Neural progenitor cell (in vitro differentiated cells): ENCODE measurements at places on chromosomes 16 and 17. TPM values are rescaled to one million over a fixed set of nuclear protein-coding genes. Genes with fewer than 3 reads are reported as not detected.

- DNase-seq = no peak
Observed at GRCh38 chr16:58906981-58907715, 173.0 kb upstream of the GOT2 start.

GRCh38 chr17:2084036-2084765 lies 29.3 kb downstream of the HIC1 start:
- DNase-seq = no peak

AGRP gene
- total RNA-seq = not detected in 2 replicates

DNA sequence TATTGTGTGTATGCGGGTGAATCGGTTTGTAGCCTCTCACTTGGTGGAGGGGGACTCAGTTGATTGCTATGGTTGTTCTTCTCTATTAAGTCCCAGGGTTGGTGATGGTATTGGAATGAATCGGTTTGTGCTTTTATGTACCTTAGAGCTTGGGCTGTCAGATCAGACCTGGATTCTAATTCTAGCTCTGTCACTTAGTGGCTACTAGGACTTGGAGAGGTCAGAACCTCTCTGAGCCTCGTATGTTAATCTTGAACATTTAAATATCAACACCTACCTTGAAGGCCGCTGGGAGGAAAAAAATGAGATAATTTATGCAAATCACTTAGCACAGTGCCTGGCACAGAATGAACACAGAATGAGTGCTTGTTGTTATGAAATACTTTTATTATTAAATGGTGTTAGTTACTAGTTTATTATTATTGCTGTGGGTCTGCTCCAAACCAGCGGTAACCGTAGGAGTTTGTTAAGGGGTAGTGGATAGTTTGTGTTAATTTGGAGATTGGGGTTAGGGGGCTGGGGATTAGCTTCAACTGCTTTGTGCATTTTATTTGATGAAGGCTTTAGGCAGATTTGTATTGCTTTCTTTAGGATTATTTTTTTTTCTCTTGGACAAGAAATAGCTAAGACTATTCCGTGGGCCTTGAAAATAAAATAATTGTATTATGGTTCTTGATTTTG lies 3.5 kb downstream of the KDM6B start:
- DNase-seq = peak; percentile 53

DNA sequence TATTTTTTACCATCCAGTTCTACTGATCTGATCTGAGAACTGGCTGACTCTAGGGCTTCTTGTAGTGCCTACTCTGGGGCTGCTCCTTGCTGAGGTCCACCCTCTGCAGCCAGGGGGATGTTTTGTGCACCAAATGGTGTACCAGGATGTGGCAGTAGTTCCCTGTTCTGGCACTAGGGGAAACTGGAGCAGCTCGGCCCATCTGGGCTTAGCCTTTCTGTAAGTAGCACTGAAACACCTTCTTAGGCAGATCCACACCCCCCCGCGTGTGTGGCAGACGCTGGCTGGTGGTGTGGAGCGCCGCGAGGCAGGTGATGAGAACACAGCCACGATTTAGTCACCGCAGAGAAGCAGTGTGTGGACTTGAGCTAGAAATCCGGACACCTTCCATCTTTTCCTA lies 17.0 kb downstream of the DUSP14 start:
- DNase-seq = peak; percentile 77

PYY gene
- 0.40 TPM in 1 of 2 replicates, not detected in the other for total RNA-seq

DNA sequence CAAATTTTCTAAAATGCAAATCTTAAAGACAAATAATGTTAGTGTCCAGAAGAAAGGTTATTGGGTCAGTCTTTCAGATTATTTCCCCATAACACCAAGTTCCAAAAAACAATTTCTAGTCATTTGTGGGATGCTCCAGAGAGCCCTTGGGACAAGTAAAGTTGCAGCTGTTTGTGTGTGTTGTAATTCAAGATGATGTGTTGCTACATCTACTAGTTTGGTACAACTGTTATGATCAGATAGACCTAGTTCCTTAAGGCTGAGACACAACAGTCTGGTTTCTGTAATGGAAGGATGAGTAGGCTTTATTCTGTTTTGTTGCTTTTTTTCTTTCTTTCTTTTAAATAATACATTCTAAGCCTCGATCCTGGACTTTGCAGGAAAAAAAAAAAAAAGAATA lies 41.9 kb downstream of the PIGL start:
- DNase-seq = no peak

P2RX1 gene
- total RNA-seq = not detected in 2 replicates

- DNase-seq = no peak
Observed at GRCh38 chr17:8695916-8696415, 48.7 kb downstream of the CCDC42 start.

DNA sequence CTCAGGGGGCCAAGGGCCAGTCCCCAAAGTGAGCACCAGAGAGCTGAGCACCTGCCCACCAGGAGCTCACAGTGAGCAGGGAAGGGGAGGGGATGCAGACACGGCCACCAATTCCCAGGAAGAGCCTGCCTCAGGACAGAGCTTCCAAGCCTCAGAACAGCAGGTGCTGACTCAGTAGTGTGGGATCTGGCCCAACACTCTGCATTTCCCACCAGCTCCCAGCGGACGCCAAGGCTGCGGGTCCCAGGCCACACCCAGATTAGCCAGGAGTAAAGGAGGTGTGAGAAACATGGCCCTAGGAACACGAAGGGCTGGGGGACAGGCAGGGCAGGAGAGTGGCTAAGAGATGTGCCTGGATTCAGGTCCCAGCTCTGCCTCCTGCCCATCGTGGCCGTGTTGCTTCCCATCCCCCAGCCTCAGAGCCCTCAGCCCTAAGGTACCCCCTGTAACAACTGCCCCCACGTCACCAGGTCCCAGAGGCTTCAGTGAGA lies 28.4 kb upstream of the EIF1 start:
- no peak for DNase-seq

DNA sequence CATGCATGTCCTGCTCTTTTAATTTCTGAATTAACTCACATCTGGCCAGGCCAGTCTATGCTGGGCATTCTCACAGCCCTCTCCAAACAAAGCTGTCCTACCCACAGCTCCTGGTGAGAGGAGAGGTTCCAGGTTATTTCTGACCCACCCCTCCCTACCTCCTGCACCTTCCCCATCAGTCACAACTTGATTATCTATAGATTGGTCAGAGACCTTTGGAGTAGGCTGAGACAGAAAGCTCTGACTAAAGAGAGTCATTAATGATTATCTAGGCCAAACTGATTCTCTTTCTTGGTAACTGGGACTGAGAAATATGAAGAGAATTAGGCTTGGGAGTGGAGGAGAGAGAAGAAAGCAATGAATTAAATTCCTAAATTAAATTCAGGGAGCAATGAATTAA lies 1.4 kb upstream of the KRT222 start:
- no peak for DNase-seq

GRCh38 chr16:84742641-84743092 lies 42.9 kb downstream of the USP10 start:
- no peak for DNase-seq

DNA sequence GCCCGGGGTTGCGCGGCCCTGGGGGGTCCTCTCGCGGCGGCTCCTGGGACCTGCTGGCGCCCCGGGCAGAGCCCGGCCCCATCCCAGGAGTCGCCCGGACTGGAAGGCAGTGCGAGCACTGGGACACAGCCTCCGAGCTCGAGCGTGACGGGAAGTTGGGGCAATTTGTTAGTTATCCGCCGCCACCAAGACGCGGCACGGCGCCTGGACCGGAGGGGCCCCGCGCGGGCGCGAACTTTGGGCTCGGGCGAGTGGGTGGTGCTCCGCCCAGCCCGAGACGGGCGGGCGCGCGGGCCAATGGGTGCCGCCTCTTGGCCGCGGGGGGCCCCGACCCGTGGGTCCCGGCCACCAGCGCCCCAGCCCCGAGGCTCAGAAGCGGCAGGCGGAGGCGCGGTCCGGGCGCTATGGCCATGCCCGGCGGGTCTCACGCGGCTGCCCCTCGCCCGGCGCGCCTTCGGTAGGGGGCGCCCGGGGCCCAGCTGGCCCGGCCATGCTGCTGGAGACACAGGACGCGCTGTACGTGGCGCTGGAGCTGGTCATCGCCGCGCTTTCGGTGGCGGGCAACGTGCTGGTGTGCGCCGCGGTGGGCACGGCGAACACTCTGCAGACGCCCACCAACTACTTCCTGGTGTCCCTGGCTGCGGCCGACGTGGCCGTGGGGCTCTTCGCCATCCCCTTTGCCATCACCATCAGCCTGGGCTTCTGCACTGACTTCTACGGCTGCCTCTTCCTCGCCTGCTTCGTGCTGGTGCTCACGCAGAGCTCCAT lies at the start of gene ADORA2B:
Gene ADORA2B (plus strand): TSS at position 372 of the 768 bp plus-strand sequence. CDS start 119 bp downstream, at position 491.
- DNase-seq = peak; percentile 89

TM4SF5 gene
- not detected in 2 replicates for total RNA-seq

GRCh38 chr17:21249086-21249795 lies 4.0 kb downstream of the NATD1 start:
- no peak for DNase-seq

ABI3 gene
- not detected in 2 replicates for total RNA-seq

GRB2 gene
- 71.0 and 72.5 TPM in 2 replicates for total RNA-seq

PLXDC1 gene
- total RNA-seq = 2.1 and 2.5 TPM in 2 replicates

DNA sequence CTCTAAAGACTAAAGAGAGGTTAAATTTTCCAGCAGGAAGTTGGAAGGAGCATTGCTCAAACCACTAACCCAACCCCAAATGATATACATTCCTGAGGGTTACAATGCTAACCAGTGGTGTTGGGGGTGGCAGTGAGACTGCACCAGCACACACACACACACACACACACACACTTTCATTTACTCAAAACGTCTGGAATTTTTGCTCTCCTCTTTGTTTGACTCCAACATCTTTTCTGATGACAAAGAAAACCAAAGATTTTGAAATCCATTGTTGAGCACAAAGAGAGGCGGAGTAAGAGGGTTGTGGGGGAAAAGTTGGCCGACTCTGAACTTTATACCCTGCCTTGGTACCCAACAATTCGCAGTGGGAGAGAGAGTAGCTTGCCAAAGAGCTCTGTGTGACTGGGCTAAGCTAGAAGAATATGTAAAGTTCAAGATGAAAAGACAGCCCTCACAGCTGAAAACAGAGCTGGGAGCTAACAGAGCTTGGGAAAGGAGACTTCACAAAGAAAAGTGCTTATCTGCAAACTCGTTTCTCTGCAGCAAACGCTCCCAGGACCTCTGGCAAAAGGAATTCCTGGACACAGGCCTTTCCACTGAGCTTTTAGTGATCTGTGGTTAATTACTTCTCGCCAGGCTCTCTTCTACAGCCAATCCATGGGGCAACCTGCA lies 426.0 kb upstream of the CDH11 start:
- DNase-seq = peak; percentile 36

MCRIP1 gene
- total RNA-seq = 45.6 and 110 TPM in 2 replicates

SCGB1C2 gene
- total RNA-seq = not detected in 2 replicates

SMG1 gene
- 45.2 and 69.7 TPM in 2 replicates for total RNA-seq

ANKRD40CL gene
- total RNA-seq = not detected in 2 replicates

MMP28 gene
- total RNA-seq = not detected in 2 replicates

DNA sequence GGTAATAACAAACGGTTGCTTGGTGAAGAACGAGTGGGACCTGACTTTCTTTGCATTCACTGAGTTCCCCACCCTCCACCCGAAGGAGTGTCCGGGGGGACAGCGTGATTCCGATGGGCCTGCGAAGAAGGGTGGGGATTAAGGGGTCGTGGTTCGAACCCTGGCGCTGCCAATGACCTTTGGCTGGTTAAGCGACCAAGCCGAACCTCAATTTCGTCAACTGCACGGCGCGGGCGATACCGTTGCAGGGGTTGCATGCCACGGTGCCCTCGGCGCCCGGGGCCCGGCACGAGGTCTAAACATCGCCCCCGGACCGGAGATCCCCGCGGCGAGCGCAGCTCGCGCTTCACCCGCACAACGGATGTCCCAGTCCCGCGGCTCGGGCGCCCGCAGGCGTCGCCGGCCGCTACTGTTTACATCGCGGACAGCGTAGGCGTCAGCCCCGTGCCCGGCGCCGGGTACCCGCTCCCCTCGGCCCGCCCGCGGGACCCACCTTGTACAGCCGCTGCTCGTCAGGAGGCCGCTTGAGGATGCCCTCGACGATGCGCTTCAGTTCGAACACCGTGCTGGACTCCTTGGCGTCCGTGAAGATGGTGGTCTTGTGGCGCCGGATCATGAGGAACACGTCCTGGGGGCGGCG lies 460 bp downstream of the ELOB start:
- peak; percentile 72 for DNase-seq

DNA sequence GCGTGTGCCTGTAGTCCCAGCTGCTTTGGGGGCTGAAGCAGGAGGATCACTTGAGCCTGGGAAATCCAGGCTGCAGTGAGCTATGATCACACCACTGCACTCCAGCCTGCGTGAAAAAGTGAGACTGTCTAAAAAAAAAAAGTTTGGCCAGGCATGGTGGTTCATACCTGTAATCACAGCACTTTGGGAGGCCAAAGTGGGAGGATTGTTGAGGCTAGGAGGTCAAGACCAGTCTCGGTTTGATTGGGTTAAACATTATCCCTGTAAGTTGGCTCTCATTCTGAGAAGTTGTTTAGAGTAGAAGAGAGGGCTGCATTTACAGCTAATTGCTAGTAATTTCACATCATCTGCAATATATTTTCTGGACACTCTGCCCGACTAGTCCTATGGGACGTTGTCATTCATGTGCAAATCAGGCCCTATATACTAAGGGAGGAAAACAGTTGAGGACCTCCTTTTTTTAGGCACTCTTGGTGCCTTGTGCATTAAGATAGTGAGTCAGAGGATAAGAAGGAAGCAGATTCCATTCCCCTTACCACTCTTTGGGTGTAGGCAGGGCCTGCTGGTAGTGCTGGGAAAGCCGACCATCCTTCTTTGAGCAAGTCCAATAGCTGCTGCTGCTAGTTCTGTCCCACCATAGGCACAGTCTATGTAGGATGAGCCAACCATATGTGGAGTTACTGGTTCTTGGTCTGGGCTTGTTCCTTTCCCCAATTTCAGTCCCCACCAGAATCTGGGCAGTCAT lies 18.7 kb downstream of the HMOX2 start:
- DNase-seq = no peak

- no peak for DNase-seq
Observed at GRCh38 chr16:83676086-83676485, 131.7 kb upstream of the HSBP1 start.

GRCh38 chr16:77227745-77228144 lies 28.5 kb downstream of the SYCE1L start:
- DNase-seq = no peak

DNA sequence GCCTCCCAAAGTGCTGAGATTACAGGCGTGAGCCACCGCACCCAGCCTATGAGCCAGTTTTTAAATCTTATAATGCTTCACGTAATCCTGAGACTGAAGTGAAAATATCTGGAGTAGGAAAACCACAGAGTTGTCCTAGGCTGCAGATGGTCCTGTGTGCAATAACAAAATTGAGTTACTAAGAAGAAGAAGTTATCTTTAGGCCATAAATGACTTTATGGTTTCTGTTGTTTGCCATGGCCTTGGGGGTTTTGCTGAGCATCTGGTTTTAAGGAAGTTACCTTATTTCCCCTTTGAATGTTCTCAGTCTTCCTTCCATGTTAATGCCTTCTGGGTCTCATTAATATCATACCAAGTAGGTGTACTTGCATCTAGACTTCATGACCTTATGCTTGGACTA lies 16.5 kb downstream of the NMT1 start:
- no peak for DNase-seq

DNA sequence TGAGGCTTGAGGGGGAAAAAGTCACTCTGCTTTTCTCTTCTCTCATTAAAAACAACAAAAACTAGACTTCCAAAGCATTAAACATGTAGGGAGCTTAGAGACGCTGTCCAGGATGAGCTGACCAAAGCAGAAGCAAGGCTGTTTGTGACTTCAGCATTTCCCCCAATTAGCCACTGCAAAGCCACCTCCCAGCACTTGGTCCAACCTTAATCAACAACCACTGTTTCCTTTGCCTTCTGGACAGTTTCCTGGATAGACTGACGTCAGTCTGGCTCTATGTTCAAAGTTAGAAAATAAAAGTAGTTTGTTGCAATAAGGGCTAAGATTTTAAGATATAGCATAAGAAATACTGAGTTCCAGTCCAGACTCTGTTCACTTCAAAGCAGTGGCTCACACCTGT lies 3.1 kb downstream of the TMEM231 start:
- DNase-seq = no peak

CNTROB gene
- 21.2 and 48.8 TPM in 2 replicates for total RNA-seq

PPP1R27 gene
- 0.12 TPM in 1 of 2 replicates, not detected in the other for total RNA-seq

- DNase-seq = no peak
Observed at GRCh38 chr16:5188318-5188988, 90.9 kb upstream of the EEF2KMT start.
